COLO829 (cell line): ENCODE measurements at places on chromosomes 5 and 9.

DNA sequence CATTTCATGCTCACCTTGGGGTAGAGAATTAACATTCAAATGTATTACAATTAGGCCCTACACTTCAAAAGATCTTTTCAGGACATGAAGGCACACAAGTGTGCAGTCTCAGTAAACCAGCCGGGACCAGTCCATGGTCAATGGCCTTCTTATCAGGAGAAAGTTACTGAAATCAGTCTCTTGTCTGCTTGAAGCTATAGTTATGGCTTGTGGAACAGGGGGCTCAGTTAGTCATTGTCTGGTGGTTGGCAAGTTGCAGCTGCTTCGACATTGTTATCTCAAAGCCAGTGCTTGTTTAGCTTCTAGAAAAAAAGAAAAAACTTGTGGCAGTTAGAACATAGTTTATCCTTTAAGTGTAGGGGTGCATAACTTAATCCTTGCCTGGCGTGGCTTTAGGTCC lies 213.1 kb upstream of the ACO1 start:
- DNase-seq, result no peak

DNA sequence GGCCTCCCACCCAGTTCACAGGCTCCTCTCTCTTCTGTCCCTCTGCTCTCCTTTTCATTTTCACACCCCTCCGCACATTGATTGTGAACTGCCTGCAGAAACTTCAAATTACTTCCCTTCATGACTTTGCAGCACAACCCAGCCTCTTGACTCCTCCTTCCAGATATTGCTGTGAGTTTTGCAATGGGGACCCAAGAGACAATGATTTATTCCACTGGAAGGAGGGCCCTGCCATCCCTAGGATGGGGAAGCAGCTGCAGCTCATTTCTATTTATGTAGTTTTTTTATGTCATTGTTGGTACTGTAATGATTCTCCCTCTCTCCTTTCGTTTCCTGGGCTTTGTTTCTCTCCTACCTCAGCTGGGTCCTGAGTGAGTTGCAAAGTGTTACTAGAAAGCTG lies 364.9 kb downstream of the ICE1 start:
- no peak for DNase-seq

DNA sequence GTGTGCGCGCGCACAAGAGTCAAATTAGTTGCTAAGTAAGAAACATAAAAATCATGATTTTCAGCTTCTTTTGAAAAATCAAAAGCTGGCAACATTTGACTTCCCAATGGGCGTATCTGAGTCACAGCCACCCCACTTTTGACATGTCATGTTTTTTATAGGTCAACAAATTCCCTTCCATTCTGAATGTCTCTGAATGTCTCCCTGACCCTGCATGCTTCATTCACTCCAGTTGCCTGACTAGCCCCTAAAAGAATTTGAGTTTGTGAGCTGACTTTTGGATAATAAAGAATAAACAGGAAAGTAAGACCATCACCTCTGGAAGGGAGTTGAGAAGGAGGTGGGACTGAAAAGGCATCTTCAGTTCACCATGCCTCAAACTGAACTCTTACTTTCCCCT lies 20.2 kb upstream of the GLIS3 start:
- no peak for DNase-seq

- DNase-seq, result no peak
These were observed 22.8 kb downstream of the MEGF10 start for GRCh38 chr5:127313379-127313778.

DNA sequence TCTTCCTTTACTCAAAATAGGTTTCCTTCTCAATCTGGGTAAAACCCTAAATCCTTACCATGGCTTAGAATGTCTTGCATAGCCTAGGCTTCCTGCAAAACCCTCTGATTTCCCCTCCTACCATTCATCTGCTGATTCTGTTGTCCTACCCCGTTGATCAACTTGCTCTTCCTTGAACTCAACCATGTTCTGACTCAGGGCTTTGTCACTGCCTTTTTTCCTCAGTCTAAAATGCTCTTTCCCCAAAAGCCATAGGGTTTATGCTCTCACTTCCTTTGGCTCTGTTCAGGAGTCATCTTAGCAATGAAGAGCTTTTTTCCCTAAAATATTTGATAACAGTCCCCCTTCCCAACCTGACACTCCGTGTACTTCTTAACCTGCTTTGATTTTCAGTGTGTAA lies 79.4 kb upstream of the IZUMO3 start:
- DNase-seq, result no peak

DNA sequence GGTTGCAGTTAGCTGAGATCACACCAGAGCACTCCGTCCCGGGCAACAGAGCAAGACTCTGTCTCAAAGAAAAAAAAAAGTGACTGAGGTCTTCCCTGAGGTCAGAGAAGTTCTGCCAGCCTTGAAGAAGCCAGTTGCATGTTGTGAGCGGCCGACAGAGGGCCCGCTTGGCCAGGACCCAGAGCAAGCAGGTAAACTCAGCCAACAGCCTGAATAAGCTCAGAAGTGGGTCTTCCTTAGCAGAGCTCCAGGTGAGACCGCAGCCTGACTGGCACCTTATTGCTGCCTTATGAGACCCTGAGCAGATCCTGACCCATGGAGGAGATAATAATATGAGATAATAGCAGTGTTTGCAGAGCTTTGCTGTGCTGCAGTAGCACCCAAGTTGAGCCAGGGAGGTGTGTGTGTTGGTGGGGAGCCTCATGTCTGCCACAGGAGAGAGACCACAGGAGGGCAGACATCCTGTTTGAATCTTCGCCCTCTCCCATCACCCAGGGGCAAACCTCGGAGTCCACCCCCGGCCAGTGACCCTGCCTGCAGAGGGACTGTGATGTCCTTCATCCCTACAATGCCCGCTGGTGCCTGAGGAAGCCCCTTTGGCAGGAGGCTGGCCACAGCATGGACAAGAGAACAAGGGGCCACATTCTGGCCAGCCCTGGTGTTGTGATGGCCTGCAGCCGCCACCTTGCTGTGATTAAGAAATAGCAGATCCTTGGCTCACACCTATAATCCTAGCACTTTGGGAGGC lies 10.8 kb upstream of the BARX1 start:
- no peak for DNase-seq

DNA sequence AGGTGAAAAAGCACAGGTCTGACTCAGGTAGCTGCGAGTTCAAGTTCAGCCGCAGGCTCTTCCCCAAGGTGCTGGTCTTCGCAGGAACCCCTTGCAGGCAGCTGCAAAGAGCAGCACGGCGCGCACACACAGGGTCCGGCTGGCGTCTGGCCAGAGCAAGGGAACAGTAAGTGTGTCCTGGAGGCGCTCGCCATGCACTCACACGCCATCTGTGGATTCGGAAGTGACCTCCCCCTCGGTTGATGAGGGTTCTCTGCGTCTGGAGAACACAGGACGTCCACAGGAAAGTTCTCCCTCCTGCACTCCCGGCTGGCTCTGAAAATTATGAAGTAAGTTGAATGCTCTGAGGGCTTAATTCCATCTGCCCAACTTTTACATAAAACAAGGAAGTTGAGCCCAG lies 14.0 kb upstream of the EGFL7 start:
- DNase-seq, result no peak

DNA sequence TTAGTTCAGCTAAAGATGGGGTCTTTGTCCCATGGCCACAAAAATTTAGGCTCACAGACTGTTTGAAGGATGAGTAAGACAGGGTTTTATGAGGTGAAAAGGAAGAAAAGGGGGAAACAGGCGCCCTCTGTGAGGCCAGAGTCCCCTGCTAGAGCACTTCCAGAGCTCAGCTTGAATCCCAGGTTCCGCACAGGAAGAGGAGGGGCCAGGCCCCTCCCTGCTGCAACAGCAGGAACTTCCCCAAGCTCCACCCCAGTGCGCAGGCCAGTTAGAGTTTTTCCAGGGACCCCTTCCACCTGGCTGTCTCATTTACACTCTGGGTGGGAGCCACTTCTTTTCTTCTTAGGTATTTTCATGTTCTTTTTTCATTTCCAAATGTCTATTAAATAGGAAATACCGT lies 480.8 kb downstream of the PSAT1 start:
- no peak for DNase-seq

GRCh38 chr5:64149268-64149667 lies 16.4 kb upstream of the RNF180 start:
- no peak for DNase-seq

- peak; percentile 60 for DNase-seq
These were observed 52.2 kb upstream of the DAB2IP start for GRCh38 chr9:121598965-121599871.

DNA sequence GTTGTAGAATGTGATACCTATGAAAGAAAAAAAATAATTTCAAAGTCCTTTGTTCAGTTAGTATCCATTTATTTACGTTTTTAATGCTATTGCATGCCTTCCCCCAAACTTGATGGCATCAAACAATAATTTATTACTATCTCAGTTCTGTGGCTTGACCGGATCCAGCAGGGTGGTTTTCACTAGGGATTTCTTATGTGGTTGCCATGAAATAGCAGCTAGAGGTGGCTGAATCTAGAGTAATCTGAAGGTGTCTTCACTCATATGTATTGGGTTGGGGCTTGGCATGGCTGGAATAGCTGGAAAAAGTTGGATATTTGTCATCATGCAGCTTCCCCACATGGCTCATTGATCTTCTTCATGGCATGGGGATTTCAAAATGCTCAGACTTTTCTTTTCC lies 619.3 kb upstream of the ZNF608 start:
- no peak for DNase-seq

- no peak for DNase-seq
These were observed 2187.5 kb upstream of the ACO1 start for GRCh38 chr9:30196941-30197340.

- DNase-seq, result no peak
These were observed at the start of gene SVEP1 for GRCh38 chr9:110579034-110579861. Gene SVEP1, minus strand, starts transcription at chr9:110579741. Its CDS starts 198 bp downstream, at chr9:110579543.

DNA sequence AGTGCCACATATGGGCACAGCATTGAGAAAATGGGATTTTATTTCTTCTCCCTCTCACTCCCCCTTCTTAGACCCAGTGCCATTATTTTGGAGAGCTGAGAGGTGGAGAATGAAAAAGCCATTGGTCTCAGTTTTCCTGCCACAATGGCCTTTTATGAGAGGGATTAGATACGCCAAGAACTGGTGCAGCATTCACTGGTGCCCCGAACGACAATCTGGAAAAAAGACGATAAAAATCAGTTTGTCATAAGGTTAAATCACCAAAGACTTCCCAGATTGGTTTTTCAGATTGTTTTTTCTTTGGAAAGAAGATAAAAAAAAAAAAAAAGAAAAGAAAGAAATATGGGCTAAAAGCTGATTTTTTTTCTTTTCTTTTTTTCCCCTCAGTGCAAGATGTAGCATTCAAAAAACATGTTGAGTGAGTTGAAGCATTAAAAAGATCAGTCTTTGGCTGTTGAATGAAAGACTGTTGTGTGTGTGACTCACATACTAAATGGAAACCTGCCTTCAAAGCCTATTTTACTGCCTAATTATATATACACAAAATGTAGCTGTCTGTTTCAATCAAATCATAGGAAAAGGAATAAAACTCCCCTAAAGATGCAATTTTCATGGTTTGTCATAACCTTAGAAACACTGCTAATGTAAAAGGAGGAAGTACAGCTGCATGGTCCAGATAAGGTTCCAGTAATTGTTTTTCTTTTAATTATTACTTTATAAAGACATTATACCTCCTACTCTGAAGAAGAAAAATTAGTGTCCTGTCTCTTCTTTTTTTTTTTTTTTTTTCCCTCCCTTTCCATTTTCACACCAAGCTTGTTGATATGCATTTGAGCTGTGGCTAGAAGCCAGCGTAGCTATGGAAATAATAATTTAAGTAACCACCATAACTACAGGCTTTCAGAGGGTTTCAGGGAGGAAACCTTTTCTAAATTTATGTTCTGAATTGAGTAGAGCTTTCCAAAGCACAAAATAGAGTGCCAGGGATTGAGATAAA lies 27.2 kb upstream of the ZNF608 start:
- DNase-seq, result peak; percentile 43

GRCh38 chr9:13726746-13727145 lies 447.3 kb upstream of the MPDZ start:
- no peak for DNase-seq

DNA sequence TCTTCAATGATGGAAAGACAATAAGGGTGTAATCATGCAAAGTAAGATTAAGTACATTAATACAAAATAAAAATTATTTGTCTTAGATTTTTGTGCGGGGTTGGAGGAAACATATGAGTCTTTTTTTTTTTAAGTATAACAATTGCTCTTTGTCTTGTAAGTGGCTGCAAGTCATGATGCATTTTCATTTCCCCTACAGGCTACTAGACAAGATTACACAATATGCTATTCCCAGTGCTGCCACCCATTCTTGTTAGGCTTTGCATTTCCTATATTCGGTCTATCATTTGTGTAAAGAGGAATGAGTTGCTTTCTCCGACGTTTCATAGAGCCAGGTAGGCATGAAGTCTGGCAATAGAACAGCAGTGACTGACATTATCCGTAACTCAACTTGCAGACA lies 294.2 kb upstream of the CYLC2 start:
- peak; percentile 64 for DNase-seq

- no peak for DNase-seq
These were observed 57.6 kb downstream of the MLLT3 start for GRCh38 chr9:20564650-20565049.

- DNase-seq, result no peak
These were observed 17.1 kb upstream of the TOR1B start for GRCh38 chr9:129785866-129786265.

DNA sequence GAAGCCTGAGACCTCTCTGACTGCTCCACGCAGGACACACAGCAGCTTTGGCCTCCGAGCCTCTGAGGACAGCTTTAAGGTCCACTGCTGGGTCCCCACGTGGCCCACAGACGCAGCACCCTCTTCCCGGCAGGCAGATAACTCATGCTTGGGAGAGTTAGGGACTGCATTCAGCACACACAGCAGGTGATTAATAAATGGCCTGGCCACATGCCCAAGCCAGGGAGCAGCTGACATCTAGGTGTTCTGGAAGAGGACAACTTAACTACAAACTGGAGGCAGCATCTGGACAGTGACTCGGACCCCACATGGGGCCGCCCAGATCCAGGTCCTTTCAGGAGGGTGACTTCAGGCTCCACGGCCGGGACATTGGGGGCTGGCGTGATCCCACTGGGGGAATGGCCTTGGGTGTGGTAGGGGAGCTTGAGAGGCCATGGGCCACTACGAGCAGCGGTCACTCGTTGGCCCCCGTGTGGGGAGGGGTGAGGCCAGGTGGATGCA lies 11.3 kb downstream of the NINJ1 start:
- no peak for DNase-seq

- DNase-seq, result no peak
These were observed 292.8 kb upstream of the KLF4 start for GRCh38 chr9:107782381-107782780.

GRCh38 chr9:126222835-126223431 lies 103.7 kb upstream of the MVB12B start:
- DNase-seq, result no peak

DNA sequence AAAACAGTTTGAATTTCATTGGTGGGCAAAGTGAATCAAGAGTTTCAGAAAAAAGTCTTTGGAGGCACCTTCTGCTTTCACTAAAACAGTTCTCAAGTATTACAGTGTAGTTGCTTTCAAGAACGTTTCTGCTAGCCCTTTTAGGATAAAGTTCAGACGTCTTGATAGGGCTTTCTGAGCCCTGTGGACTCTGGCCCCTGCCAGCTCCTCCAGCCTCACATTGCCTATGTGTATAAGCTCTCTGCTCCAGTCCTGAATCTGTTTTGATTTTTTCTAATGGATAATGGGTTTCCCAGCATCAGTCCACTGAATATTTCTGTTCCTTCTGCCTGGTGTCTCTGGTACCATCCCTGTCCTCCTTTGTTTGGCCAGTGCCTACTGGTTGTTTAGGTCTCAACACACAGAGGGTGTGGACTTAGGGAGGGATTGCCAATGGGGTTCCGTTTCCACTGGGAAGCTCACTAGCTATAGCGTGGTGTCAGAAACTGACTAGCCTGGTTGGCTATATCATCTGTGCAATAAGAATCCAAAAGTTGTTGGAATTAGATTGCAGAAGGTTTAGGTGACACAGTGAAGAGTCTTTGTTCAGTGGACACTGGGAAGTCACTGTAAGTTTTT lies 26.4 kb downstream of the ARHGAP26 start:
- DNase-seq, result no peak

- no peak for DNase-seq
These were observed 122.4 kb upstream of the NMUR2 start for GRCh38 chr5:152527358-152528052.
